ENCODE measurements at places on chromosomes 4 and X.
A peak's percentile ranks its signal among the peaks of the same experiment; 100 is the strongest.

GRCh38 chr4:138007572-138007971 lies 234.6 kb downstream of the SLC7A11 start:
- no peak for DNase-seq

DNA sequence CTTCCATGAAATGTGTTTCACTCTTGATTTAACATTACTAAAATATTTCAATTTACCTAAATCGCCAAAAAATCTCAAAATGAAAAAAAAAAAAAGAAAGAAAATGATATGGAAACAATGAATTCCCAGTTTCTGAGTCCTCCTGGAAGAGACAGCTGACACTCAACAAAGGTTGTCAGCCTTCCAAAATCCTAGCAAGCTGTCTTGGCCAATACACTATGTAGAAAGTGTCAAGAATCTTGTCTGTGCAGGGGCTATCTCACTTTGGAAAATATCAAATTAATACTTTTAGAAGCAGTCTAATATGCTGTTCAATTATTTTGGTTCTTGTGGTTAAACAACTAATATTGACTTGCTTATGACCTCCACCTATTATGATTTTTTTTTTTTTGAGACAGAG lies 8.7 kb downstream of the DKK2 start:
- DNase-seq, result no peak

DNA sequence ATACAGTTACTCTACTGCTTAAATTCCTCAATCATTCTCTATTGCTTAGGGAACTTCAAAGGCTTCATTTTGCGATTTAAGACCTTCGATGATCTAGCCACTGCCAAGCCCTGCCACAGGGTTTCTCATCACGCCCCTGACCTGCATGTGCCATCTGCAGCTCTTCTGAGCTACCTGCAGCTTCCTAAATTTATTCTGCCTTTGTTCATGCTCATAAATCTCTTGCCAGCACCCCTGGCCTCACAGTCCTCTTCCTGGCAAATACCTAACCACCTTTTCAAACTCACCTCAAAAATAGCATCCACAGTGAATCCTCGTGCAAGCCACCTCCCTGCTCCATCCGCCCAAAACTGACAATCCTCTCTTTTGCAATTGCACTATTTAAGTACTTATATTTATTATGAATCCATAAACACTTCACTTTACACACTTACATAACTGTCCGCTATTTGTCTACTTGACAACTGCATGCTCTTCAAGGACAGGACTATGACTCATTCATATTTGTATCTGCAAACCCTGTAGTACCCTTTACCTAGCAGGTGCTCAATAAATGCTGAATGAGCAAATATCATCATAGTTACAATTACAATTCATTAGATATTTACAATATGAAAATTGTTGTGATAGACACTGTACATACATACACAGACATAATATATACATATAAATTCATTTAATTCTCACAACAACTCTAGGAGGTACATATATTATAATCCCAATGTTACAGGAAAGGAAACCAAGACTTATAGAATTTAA lies 280.0 kb upstream of the RASGEF1B start:
- no peak for DNase-seq

DNA sequence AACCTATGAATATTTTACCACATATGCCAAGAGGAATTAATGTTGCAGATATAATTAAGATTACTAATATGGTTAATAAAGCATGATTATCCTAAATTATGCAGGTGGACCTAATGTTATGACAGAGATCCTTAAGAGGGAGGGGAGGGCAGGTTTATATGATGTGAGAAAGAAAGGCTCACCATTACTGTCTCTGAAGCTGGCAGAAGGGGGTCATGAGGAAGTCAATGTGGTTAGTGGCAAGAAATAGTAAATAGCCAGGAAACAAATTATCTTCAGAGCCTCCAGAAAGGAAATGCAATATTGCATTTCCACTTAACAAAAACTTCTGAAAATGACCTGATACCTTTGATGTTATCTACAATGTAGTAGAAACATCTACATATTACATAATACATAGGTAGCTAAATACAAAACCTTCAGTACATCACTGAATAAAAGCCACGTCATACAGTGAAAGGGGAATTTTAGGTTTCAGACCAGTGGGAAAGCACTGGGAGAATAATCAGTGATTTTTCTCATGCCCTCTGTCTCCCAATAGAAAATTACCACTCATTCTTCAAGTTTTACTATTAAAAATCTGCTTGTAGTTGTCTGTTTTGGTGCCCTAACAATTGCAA lies 609.2 kb downstream of the SPOCK3 start:
- DNase-seq, result no peak

GRCh38 chr4:156949373-156949814 lies 22.2 kb downstream of the PDGFC start:
- DNase-seq, result peak; percentile 50

GRCh38 chr4:102500696-102501446 lies at the start of gene NFKB1:
NFKB1 (plus strand) TSS chr4:102501359; CDS start chr4:102525519, 24,160 bp downstream.
- peak; percentile 56 for DNase-seq

- DNase-seq, result peak; percentile 0
Measured at GRCh38 chr4:71026086-71026485, 32.6 kb downstream of the DCK start.

- DNase-seq, result no peak
Measured at GRCh38 chr4:89022426-89023128, 34.4 kb downstream of the FAM13A start.

GRCh38 chrX:129939986-129940385 lies 34.0 kb downstream of the UTP14A start:
- no peak for DNase-seq

DNA sequence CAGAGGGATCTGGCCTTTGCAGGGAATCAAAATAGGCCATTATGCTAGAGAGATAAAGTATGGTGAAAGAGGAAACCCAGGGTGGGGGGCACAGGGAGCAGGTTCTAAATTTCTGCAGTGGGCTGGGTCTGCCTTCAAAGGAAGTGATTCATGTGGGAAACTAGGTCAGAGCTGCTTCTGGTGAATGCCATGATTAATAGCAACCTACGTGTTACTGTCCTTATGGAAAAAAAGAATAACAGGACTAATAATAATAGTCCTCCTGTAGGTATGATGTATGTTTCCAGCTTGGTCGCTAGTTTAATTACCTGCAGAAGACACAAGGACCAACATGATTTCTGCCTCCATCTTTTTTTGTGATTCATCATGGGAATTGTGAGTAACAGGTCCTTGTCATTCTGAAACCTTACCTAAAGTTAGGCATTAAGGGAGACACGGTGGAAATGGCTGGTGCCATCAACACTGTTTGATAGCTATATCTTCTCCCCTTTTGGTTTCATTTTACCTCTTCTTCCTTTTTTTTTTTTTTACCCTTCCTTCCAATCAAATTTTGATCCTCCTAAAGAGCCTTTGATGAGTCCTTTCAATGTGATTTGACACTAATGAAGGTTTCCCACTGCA lies 180.4 kb downstream of the CPEB2 start:
- peak; percentile 81 for DNase-seq

All from epithelial cell of prostate (primary cell).